ENCODE measurements at places on chromosomes 1 and 21.

- no peak for DNase-seq
These were observed 9.3 kb downstream of the HLX start for GRCh38 chr1:220888417-220888986.

DNA sequence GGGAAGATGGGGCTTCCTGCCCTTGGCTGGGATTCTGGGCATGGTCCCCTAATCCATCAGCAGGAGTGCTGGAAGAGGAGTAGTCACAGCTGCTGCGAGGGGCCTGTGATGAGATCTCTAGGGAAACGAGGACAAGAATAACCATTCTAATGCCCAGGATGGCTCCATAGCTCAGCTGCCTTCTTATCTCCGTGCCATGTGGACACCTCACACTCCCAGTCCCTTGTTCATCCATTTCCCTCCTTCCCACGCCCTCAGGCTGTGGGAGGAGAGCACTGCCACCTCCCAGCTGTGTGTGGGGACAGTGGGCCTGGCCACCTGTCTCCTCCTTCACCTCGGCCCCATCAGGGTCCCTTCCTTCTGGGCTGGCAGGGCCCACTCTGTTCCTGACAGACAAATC lies 16.1 kb upstream of the ETV3 start:
- DNase-seq: no peak

DNA sequence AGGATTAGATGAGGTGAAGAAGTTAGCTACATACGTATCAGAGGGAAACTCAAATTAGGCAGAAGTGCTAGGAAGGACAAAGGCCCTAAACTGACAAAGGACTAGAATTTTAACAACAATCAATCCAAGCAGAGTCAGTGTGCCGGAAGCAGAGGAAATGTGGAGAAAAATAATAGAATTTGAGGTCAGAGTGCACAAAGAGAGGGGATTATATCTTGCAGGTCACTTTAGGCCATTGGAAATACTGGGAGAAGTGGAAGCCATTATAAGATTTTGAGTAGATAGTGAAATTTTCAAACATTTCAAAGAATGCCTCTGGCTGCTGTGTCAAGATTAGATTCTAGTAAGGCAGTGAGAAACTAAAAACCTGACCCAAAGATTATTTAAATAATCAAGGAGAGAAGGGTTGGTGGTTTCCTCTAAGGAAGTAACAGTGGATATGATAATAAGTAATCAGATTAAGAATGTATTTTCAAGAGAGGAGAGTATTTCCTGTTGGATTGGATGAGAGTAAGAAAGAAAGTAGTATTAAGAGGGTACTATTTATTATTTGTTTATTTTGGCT lies 889.2 kb upstream of the NCAM2 start:
- no peak for DNase-seq

DNA sequence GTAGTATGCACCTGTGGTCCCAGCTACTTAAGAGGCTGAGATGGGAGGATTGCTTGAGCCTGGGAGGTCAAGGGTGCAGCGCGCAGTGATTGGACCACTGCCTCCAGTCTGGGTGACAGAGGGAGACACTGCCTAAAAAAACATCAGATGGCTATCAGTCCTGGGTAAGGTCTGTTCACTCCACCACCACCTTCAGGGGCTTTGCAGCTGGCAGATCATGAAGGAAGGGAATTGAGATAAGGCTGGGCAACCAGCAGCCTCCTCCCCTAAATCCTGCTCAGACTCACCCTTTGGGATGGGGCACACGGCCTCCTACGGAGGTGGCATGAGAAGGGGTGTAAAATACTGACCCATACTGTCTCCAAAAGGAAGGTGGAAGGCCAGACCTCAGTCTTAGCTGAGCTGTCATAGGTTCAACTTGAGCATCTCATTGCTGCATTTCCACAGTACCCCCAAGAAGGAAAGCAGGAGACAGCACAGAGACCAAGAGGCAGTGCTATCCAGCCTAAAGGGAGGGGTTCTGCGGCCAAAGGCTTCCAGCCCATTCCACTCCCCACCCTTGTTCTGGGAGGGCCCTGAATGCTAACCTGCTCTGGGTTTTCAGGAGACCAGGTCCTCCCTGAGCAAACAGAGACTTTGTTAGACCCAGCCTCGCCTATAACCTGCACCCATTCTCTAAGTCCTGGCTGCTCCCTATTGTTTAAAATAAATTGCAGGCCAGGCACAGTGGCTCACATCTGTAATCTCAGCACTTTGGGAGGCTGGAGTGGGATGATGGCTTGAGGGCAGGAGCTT lies 13.7 kb downstream of the SLC45A3 start:
- no peak for DNase-seq

- DNase-seq: no peak
These were observed 43.9 kb upstream of the TSPEAR start for GRCh38 chr21:44755227-44755626.

All from suppressor macrophage treated with lipopolysaccharide for 1 hour (primary cell).